ENCODE measurements at places on chromosomes 4 and X. TPM values are rescaled to one million over a fixed set of nuclear protein-coding genes. Genes with fewer than 3 reads are reported as not detected.

The TRIML2 gene
- not detected for polyA plus RNA-seq

The TMEM175 gene
- 44.7 TPM for polyA plus RNA-seq

The HSPA4L gene
- 0.72 TPM for polyA plus RNA-seq

The PABPC1L2A gene
- polyA plus RNA-seq = not detected

The BRS3 gene
- polyA plus RNA-seq = not detected

The CPE gene
- 0.33 TPM for polyA plus RNA-seq

The MAGEA9B gene
- polyA plus RNA-seq = not detected

The KIAA1210 gene
- polyA plus RNA-seq = not detected

The SLITRK2 gene
- polyA plus RNA-seq = not detected

The TMPRSS11A gene
- not detected for polyA plus RNA-seq

The LDB2 gene
- 79.7 TPM for polyA plus RNA-seq

The TMEM144 gene
- polyA plus RNA-seq = 0.65 TPM

The GPAT3 gene
- polyA plus RNA-seq = 0.37 TPM

DNA sequence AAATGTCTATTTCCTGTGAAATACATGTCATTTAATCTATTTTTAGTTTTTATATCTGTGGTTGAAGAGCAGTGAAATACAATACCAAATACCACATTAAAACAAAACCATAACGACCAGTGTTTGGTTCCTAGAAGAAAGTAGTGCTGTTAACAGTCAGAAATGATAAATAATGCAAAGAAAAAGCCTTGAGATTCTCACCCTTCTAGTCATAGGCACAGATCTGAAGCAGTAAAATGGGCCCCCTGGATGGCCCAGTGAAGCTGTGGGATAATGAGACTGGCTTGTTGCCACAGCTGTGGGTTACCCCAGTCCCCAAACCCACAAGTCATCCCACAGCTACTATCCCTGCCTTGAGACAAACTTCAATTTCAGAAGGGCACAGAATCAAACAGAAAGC is 137.3 kb upstream of the RPL34 start:
- no peak for DNase-seq

- no peak for DNase-seq
Observed at GRCh38 chr4:137703195-137703594, 170.9 kb upstream of the PCDH18 start.

GRCh38 chr4:19278665-19279064 is 973.0 kb upstream of the SLIT2 start:
- no peak for DNase-seq

DNA sequence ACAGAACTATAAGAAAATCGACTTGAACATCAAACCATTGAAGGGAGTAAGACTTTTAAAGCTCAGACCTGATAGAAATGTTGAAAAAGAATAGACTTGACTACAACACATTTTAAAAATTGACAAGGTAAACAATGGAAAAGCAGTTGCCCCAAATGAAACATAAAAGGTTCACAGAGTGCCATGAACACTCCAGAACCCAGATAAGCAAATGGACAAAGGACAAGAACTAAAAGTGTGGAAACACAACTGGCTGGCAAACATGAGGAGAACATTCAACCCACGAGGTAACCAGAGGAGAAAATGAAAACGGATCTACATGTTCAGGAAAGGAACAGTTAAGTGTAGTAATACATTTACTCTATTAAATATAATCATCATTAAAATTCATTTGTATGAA is 26.5 kb downstream of the SCARB2 start:
- DNase-seq = no peak

DNA sequence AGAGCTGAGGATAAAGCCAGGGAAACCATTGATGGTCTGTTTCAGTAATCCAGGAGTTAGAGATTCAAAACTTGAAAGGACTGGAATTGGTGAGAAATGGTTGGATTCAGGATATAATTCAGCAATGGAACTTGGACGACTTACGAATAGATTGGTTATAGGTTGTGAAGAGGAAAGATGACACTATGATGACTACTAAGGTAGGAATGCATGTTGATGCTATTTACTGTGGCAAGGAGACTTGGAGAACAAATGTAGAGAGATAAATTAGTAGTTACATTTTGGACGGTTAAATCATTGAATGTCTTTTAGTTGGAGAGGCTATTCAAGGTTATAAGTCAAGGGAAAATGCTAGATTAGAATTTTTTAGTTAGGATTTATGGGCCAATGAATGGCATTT is 365.4 kb upstream of the TECRL start:
- DNase-seq = no peak

DNA sequence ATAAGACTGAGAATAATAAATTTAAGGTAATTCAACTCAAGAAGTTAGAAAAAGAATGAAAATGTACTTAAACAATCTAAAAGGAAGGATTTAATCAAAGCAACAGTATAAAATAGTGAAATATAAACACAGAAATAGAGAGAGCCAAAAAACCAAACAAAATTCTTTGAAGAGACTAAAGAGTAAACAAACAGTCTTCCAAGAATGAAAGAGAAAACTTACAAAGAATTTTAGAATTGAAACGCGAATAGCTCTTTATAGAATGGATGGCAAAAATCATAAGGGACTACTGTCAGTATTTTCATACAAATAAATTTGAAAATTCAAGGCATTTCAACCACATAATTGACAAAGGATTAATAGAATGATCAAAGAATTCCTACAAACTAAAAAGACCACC is 41.7 kb downstream of the VEGFC start:
- DNase-seq = no peak

DNA sequence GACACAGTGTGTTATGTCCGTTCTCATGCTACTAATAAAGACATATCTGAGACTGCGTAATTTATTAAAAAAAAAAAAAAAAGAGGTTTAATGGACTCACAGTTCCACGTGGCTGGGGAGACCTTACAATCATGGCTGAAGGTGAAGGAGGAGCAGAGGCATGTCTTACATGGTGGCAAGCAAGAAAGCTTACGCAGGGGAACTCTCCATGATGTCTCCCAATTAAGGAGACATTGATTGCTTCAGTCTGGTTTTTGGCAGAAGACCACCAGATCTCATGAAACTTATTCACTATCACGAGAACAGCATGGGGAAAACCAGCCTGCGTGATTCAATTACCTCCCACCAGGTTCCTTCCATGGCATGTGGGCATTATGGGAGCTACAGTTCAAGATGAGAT is 221.8 kb downstream of the ASMT start:
- DNase-seq = no peak

GRCh38 chr4:24513718-24514117 is 70.6 kb downstream of the DHX15 start:
- DNase-seq = no peak

GRCh38 chr4:79306795-79307194 is 19.1 kb downstream of the NAA11 start:
- DNase-seq = no peak

DNA sequence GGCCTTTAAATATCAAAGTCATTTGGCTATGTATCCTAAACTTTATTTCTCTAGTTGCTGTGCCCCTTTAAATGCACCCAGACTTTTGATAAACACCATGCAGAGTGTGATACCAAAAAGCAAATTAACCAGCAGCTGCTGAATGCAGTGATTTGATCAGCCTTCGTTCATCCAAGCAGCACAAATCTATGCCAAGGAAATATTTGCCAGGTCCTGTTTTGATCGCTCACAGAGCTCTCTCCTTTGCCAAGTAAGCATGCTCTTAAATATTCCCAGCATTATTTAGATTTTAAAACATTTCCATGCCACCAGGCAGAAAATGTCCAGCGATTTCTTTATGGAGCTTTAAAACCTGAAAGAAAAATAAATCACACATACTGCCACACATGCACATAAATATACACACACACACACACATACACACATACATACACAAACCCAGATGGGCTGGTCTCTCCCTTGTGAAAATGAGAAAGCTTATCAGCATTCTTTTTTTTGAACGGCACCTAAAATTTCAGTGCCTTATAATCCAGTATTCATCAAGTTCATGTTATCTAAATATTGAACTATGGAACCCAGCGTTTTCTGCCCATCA is 35.7 kb downstream of the BTC start:
- DNase-seq = no peak

GRCh38 chrX:330726-331150 is 12.1 kb upstream of the GTPBP6 start:
- no peak for DNase-seq

- no peak for DNase-seq
Observed at GRCh38 chr4:92634882-92635281, 331.1 kb downstream of the GRID2 start.

DNA sequence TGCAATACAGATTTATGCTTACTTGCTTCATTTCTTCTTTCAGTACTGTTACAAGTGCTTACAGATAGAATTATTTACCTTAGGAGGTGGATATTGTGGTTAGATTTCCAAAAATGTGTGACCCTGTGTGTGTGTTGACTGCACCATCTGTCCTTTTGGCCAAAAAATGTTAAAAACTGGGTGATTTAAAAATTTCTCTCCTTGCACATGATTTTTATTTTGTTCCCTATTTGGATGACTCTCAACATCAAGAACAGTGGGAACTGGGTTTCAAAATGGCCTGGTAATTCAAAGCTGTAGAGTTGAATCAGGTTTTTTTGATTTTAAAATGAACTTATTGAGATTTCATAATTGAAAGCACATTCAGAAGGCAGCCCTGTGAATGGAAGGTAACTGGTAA is 1132.9 kb downstream of the RAPGEF2 start:
- no peak for DNase-seq

GRCh38 chrX:47166126-47166525 is 21.1 kb downstream of the RBM10 start:
- no peak for DNase-seq

GRCh38 chr4:112099701-112100297 is 45.5 kb upstream of the FAM241A start:
- no peak for DNase-seq

DNA sequence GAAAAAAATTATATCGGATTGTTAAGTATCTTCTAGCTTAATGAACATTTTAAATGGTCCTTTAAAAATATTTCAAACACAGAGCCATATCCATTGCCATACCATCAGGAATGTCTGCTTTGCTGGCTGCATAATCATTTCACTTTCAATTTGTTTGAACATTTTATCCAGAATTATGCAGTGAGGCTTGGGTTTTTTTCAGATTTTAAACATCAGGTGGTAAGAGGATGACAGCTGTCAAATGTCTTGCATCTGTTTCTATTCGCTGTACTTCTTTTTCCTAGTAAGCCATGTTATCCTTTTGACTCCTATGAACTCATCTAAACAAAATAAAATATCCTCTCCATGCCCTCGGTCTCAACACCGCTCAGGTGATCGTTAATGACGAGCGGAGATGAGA is 802 bp downstream of the RFC1 start:
- DNase-seq = no peak

DNA sequence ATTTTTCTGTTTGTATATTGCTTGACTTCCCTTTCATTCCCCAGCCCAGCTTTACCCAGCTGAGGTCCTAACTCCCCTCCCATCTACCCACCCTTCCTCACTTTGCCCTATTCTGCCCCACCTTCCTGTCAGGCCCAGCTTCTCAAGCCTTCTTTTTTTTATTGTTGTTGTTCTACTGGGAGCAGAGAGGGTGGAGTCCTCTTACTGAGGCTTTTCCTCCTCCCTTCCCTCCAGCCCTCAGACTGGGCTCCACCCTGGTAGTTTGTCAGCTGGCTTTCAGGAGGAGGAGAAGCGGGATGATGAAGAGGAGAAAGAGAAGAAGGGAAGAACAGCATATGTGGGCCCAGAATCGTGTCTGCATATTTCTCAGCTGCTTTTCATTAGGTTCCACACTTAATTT is 3.2 kb upstream of the KLF8 start:
- no peak for DNase-seq

GRCh38 chr4:55754754-55755350 is 64.7 kb upstream of the EXOC1L start:
- no peak for DNase-seq

GRCh38 chrX:110015915-110016314 is 13.0 kb downstream of the TMEM164 start:
- DNase-seq = no peak

- no peak for DNase-seq
Observed at GRCh38 chrX:72662020-72662747, 51.9 kb downstream of the PHKA1 start.

- no peak for DNase-seq
Observed at GRCh38 chrX:100871594-100872560, 2.3 kb downstream of the NOX1 start.

DNA sequence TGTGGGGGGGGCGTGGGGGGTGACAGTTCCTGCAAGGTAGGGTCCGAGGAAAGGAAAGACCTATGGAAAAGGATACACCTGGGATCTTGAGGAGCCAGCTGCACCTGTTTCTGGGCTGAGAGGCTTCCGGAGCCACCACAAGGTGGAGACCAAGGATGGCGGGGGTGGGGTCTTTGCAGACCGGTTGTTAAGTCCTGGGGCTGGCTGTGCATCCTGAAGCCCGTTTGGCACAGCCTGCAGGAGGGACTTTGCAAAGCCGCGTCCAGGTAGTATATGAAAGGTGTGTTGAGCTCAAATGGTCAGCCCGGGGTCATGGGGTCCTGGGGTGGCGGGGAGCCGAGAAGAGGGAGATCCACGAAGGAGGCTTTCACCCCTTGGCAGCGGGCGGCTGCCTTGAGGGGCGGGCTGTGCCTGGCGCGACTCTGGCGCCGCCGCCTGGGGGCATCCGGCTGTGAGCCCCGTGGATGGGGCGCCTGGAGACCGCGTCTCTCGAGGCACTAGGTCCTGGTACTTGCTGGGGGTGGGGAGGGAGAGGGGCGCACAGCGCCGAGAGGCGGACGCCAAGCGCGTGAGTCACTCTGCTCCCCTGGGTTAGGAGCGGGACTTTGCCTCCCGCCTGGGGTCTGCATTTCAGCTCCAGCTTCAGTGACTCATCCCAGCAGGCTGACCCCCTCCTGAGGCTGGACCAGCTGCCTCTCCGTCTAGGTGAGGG is 58.2 kb upstream of the DYNLT3 start:
- DNase-seq = no peak

DNA sequence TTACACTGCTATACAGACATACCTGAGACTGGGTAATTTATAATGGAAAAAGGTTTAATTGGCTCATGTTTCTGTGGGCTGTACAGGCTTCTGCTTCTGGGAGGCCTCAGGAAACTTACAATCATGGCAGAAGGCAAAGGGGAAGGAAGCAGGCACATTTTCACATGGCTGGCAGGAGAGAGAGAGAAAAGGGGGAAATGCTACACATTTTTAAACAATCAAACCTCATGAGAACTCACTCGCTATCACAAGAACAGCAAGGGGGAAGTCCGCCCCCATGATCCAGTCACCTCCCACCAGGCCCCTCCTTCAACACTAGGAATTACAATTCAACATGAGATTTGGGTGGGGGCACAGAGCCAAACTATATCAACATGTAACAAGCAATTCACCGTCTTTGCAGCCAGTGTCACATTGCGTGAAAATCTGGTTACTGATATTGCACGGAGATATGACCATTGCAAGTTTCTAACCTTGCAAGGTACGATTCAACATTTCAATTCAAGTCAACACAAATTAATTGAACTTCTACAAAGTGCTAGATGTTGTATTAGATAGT is 61.7 kb upstream of the RELL1 start:
- no peak for DNase-seq

- no peak for DNase-seq
Observed at GRCh38 chr4:152684007-152684406, 4.2 kb upstream of the TMEM154 start.

DNA sequence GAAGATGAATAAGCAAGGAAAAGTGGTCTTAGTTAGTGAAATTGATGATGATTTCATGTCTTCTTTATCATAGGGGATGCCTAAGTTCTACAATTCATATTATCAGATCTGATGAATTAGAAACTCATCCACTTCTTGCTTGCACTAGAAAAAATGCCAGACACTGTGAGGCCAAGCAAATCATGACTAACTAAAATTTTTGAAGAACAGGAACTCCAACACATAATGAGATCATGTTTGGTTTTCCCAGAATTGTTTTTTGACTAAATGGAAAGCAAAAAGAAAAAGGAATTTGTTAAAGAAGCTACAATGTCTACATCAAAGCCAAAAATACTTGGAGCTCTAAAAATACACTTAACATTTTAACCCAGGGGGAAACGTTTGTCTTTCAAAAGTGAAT is 120.4 kb downstream of the ARSF start:
- no peak for DNase-seq
